Stimulated activated CD4-positive, alpha-beta T cell treated with anti-CD3 and anti-CD28 coated beads, Interleukin-1b, Interleukin-23, amount 100 ng/mL, for 1 hour (primary cell): ENCODE measurements at places on chromosomes 13 and 19.

DNA sequence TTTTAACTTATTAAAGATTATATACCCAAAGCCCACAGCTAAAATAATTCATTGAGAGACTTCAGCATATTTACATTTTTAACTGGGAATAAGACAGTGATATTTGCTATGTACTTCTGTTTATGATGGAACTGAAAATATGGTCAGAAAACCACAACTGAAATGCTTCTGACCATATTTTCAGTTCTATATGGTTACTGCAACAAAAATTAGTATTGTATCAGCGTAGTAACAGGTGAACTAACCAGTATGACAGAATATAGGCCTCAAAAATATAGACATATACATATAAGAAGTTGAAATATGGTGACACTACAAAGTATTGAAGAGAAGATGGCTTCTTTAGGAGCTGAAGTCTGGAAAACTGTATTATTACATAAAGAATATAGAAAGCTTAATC lies 857.4 kb downstream of the OLFM4 start:
- DNase-seq, result no peak

- DNase-seq, result no peak
Observed at GRCh38 chr19:34838248-34838647, 65.2 kb upstream of the ZNF599 start.

- DNase-seq, result no peak
Observed at GRCh38 chr19:1253514-1254080, 5.2 kb downstream of the MIDN start.

DNA sequence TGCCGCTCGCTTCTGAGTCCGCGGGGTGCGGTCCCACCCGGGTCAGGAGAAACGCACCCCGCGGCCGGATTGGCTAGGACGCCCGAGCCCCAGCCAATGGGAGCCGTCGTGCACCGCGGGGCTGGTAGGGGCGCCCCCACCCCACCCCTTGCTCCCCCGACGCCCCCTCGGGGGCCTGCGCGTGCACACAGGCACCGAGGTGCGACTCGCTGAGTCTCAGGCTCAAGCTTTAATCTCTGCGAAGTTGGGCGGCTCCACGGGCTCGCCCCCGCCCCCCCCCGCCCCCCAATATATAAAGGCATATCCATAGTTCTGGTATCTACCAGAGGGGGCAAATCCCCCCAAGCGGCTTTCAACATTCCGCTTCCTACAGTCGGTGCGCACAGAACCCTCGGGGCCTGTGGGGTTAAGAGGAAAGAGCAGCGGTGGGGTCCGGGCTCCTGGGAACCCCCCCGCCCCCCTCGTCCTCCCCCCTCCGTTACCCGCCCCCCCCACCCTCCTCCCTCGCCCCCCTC lies at the start of gene COX6B2:
Gene COX6B2 (minus strand): TSS at position 22 of the 515 bp plus-strand sequence. CDS start 198 bp downstream, outside the sequence.
- no peak for DNase-seq

DNA sequence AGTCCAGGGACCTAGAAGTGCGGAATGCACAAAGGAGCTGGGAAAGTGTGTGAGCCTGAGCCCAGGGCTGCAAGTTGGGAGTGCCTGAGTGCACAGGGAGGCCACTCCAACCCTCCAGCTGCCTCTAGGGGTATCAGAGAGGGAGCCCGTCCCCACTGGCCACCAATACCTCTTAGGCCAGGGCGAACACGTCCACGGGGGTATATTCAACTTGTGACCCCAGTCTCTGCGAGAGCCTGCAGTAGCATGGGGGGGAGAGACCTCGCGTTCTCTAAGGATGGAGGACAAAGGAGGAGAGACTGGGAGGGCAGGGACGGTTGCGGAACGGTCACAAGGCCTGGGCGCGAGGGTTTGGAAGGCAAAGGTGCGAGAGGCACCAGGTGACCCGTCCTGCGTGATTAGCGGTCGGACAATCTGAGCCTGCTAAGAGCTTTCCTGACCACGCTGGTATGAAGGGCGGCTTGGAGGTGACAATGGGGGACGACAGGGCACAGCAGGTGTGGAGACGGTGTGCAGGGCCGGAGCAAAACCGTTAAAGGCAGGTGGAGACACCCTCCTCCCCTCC lies 676 bp downstream of the CD320 start:
- DNase-seq, result no peak

DNA sequence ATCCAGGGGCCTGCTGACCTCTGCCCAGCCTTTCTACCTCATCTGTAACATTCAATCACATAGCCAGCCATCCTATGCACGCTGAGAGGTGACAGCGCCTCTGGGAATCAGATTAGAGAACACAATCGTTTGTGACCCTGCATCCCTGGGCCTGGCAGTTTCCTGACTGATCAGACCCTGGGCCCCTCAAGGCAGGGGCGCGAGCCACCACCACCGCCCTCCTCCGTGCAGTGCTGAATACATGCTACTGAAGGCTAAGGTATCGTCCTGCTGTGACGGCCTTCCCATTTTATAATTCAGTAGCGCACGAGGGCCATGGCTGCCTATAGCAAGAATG lies 1.3 kb downstream of the TMTC4 start:
- DNase-seq, result no peak

DNA sequence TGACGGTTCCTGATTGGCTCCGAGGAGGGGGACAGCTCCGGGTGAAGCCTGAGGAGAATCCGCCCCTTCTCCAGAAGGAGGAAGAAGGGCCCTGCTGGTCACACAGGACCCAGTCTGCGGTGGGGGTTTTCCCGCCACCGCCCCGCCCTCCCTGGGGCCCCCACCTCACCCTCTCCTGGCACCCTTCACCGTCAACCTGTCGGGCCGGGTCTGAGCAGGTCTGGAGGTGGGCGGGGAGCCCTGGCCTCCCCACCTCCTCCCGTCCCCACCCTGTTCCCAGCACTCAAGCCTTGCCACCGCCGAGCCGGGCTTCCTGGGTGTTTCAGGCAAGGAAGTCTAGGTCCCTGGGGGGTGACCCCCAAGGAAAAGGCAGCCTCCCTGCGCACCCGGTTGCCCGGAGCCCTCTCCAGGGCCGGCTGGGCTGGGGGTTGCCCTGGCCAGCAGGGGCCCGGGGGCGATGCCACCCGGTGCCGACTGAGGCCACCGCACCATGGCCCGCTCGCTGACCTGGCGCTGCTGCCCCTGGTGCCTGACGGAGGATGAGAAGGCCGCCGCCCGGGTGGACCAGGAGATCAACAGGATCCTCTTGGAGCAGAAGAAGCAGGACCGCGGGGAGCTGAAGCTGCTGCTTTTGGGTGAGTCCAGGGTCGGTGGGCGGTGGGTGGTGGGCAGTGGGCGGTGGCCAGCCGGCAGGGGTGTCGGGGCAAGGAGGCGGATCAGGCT lies at the start of gene GNA15:
Gene GNA15 (plus strand): TSS at position 73 of the 723 bp plus-strand sequence. CDS start 418 bp downstream, at position 491.
- DNase-seq, result no peak
